ELR (cell line): ENCODE measurements at places on chromosomes 6 and 20.
A peak's percentile ranks its signal among the peaks of the same experiment; 100 is the strongest.

GRCh38 chr20:10843146-10843711 is 169.4 kb upstream of the JAG1 start:
- DNase-seq, result no peak

DNA sequence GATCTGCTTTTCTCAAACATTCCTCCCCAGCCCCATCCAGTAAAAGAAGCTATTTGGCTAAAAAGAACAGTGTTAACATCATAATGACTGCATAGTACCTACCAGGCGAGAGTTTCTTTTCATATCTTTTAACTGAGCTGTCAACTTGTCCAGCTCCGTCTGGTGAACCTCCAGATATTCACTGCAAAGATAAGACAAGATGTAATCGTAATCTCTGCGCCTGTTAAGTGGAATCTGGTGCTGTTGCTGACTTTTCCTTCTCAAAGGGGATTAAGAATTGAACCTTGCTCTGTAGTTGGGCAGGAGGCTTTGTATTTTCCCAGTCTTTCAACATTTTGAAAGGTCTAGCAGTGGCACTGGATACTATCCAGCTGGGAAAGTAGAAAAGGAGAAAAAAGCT is 63.0 kb downstream of the RIPOR2 start:
- no peak for DNase-seq

- peak; percentile 64 for DNase-seq
Measured at GRCh38 chr6:12279322-12280091, 10.7 kb upstream of the EDN1 start.

DNA sequence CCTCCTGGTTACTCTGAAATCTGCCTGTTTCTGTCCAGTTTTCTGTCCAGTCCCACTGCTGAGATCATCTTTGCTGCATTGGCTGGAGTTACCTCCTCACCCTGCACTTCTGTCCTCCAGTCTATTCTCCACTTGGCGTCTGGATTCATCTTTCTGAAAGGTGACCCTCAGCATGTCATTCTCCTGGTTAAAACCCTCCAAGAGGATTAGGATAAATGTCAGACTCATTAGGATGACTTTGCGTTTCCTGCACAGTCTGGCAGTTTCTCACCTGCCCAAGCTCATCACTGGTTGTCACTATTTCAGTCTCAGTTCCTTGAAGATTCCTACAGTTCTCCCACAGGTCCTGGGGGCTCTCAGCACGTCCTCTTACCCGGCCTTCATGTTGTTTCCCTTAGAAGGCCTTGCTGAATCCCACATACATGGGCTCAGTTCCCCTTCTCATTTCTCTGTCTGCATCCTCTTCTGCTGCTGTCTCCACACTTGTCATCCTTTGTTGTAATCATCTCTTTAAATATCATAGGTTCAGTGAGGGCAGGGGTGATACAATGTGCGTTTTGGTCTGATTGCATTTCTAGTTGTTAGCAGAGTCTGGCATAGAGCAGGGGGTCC is 374.8 kb downstream of the QKI start:
- DNase-seq, result no peak

DNA sequence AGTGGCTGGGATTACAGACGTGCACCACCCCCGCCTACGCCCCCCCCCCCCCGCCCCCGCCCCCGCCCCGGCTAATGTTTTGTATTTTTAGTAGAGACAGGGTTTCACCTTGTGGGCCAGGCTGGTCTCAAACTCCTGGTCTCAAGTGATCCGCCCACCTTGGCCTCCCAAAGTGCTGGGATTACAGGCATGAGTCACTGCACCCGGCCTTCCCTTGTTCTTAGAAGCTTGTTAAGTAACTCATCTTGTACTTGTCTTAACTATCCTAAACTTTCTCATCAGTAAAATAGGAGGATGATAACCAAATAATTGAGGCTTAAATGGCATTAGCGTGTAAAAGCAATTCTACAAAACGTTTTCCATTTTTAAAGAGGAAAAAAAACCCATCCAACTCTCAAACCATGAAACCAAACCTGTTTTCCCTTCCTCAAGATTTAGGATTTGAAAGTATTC is 4.2 kb downstream of the CDYL start:
- DNase-seq, result peak; percentile 55

GRCh38 chr6:125231133-125231532 is 70.6 kb downstream of the HDDC2 start:
- no peak for DNase-seq

DNA sequence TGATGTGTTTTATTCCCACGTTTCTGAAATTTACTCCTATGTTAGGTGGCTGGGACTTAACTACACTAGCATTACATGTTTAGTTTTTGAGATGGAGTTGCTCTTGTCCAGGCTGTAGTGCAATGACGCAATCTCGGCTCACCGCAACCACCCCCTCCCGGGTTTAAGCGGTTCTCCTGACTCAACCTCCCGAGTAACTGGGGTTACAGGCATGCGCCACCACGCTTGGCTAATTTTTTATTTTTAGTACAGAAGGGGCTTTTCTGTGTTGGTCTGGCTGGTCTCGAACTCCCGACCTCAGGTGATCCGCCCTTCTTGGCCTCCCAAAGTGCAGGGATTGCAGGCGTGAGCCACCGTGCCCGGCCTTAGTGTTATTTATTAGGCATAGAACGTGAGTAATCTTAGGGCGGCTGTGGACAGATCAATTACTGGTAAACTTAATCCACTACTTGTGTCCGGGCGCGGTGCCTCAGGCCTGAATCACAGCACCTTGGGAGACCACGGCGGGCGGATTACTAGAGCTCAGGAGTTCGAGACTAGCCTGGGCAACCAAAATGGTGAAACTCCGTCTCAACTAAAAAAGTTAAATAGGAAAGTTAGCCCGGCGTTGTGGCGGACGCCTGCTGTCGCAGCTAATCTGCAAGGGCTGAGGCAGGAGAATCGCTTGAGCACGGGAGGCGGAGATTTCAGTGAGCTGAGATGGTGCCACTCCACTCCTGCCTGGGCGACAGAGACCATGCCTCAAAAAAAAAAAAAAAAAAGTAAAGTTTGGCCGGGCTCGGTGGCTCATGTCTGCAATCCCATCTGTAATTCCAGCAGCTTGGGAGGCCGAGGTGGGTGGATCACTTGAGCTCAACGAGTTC is 123.7 kb upstream of the BTN3A2 start:
- peak; percentile 77 for DNase-seq

- DNase-seq, result no peak
Measured at GRCh38 chr6:153858529-153858928, 180.5 kb upstream of the OPRM1 start.

GRCh38 chr20:6994452-6994851 is 227.0 kb downstream of the BMP2 start:
- DNase-seq, result no peak

- DNase-seq, result peak; percentile 52
Measured at GRCh38 chr20:46406986-46407670, 713 bp upstream of the ELMO2 start.

DNA sequence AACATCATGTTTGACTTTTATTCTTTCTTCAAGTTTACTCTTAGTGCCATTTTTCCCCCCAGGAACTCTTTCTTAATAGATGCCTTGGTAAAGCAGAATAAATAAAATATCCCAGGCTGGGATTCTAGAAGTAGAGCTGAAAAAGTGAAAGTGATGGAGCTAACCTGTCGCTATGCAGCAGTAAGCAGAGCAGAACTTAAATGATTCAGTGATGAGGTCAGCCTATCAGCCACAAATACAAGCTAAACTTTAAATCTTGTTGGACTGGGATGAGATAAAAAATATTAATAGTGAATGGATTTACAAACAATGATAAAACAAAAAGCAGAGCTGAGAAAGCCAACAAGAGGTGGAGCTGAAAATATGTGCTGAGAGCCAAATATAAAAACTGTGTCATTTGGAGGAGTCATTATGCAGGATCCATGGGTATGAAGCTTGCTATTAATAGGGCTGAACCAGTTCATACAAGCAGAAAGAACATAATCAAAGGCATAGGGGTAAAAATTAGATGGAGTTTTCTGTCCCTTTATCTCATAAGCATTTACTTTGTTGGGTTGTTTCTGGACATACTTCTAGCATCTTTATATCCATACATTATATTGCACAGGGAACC is 877.8 kb downstream of the EPHA7 start:
- no peak for DNase-seq

DNA sequence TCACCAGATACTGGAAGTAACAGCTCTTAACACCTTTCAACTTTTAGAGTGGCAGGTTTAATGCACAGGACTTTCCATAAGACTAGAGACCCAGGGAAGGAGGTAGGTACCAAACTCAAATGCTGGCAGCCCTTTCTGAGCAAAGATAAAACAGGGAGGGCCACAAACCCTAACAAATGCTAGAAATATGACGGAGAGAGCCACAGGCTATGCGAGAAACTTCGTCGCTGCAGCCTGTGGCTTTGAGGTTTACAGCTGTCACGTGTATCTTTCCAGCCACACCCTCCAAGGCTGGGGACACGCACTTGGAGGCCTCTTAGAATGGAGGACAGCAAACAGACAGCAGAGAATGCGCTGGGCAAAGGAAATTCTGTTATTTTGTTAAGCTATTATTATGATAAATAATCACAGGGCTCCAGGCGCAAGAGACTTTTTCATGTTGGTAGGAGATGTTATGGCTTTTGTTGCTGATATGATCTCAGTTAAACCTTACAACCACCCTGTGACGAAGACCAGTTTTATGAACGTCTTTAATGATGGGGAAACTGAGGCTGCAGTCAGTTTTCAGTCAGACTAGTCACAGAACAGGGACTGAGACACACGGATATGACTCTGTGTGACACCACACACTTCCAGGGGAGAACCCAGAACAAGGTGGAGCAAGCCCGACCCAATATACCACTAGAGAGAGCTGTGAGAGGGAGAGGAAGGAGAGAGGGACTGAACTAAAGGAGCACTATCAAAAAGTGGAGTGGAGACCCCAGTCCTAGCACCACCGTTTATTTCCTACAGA is 2.0 kb downstream of the TRAM2 start:
- DNase-seq, result peak; percentile 82

DNA sequence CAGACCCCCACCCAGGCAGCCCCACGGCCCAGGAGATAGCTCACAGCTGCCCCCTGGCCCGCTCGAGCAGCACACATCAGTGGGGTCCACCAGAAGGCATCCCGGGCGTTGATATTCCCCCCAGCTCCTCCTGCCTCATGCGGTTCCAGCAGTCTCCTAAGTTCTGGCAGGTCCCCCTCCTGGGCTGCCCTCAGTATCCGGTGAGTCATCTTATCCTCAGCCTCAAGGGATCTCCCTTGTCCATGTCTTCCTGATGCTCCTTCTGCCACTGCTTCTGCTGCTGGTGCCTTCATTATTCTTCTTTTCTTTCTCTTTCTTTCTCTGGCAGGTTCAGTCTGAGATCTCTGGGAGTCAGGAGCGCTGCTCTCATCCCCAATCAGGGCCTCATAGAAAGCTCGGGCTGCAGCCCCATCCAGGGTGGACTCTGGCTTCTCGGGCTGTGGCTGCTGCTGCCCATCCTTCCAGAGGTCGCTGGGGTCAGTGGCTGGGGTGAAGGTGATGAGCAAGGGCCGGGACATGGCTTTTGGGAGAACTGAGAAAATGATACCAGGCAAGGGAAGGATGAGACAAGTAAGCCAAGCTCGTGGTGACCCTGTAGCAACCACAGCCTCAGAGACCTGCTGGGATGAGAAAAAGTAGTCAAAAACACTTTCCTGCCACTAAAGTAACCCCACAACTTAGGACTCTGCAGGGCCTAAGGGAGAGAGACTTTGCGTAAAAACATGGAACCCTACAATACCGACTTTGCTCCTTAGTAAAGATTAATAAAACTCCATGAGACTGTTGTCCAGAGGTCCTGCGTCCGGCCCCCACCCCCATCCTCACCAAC is 622 bp downstream of the GPANK1 start:
- DNase-seq, result peak; percentile 93

GRCh38 chr6:5464099-5464885 is 203.0 kb downstream of the FARS2 start:
- no peak for DNase-seq

GRCh38 chr6:52162940-52163908 is 23.0 kb upstream of the IL17A start:
- DNase-seq, result peak; percentile 56

GRCh38 chr20:50883856-50884255 is 47.4 kb downstream of the ADNP start:
- no peak for DNase-seq

GRCh38 chr6:42393339-42393738 is 58.4 kb downstream of the TRERF1 start:
- no peak for DNase-seq

- DNase-seq, result no peak
Measured at GRCh38 chr20:43812216-43812615, 85.4 kb upstream of the GTSF1L start.

DNA sequence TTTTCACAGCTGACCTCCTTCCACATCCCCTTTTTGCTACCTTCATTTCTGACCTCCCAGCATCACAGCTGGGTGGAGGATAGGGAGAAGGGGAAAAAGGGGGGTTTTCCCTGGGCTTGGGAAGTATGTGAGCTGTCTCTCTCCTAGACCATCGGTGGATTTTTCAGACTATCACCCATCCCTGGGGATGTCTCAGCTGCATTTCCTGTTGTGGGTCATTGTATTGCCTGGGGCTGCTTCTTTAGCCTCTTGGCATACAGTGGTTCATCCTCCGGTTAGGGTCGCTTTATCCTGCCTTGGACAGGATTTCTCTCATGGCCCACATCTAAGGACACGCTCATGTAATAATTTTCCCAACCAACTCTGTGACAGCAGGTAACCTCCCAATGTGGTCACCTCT is 142.5 kb upstream of the ARG1 start:
- DNase-seq, result peak; percentile 58

DNA sequence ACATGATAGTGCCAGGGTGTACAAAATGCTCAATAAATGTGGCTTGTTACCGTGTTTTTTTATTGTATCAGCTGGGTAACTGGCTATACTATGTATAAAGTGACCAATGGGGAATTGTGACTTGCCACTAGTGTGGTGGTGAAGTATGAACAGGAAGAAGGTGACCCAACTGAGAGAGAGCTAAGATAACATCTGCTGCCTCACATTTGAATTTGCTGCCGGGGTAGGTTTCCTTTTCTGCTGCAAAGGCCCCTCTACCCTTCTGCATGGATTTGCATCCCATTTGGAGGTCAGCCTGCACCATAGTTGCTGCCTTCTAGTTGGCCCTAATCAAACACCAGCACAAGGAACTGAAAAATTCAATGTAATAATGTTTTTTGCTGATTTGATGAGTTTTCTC is 24.1 kb downstream of the IL17A start:
- no peak for DNase-seq

DNA sequence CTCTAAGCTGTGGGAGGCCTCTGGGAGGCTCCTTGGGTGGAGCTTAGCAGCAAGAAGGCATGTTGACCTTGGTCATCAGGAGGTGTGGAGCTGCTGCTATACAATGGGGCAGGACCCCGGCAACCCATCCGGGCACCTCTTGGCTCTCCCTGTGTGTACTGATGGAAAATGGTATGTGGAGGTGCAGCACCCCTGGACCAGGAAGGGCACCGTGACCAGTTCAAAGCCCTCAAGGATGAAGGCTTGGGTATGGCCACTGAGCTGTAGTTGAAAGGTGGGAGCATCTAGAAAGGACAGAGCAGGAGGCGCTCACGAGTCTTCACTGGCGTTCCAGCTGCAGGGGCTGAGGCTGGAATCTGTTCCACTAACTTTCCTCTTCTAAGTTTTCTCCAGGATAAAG is 6.7 kb upstream of the IRF4 start:
- no peak for DNase-seq

GRCh38 chr6:845101-845500 is 152.2 kb upstream of the EXOC2 start:
- no peak for DNase-seq
